Hindlimb muscle (tissue), 1 donor: ENCODE measurements at places on chromosomes 7 and 10. TPM values are rescaled to one million over a fixed set of nuclear protein-coding genes. Genes with fewer than 3 reads are reported as not detected.

GRCh38 chr10:111078505-111079185 is 1.8 kb downstream of the ADRA2A start:
- DNase-seq, result no peak

- DNase-seq, result no peak
Measured at GRCh38 chr7:107162475-107162874, 6.3 kb upstream of the HBP1 start.

DNA sequence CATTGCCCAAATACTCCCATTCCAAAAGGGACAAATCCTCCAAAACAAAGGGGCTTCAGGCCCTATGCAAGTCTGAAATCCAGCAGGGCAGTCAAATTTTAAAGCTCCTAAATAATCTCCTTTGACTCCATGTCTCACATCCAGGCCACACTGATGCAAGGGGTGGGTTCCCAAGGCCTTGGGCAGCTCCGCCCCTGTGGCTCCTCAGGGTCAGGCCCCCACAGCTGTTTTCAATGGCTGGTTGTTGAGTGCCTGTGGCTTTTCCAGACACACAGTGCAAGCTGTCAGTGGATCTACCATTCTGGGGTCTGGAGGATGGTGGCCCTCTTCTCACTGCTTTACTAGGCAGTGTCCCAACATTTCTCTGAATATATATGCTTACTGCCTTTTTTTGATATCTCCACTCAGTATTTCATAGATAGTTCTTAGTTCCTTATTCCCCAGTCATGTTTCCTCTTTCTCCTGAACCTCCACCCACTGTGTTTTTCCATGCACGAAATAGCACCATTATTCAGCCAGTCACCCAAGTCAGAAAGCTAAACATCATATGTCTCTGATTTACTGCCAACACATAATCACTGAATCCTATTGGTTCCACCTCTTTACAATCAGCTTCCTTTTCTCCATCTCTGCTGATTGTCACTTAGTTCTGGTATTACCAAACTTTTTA is 172.6 kb upstream of the CACNA2D1 start:
- no peak for DNase-seq

DNA sequence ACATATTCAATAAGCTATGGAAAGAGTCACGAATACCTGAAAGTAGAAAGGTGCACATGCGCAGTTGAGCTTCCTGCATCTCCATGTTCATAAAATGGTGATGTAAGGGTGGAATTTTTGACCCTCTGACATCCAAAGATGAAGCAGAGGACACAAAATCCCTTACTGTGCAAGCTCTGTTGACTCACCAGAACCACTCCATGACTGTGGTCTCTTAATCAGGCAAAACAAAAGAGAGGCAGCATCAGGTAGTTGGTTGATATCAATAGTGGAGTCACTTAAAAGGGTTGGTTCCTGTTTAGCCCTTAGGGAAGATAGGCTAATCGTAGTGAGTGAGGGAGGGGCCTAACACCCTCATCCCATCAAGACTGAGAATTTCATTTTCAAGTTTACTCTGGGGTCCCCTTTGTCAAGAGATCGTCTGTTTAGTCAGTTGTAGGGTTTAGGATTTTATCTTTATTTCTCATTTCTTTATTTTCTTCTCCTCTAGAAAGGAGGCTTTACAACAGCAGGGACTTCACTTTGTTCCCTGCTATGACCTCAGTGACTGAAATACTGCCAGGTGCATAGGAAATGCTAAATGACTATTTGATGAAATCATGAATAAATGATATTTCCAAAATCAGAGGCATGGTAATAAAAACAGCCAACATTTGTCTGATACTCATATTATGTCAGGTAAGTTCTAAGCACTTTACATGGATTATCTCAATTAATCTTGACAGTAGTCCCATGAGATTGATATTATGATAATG is 98.1 kb downstream of the CD36 start:
- peak; percentile 46 for DNase-seq

- DNase-seq, result peak; percentile 14
Measured at GRCh38 chr7:144513334-144513733, 109.8 kb upstream of the NOBOX start.

DNA sequence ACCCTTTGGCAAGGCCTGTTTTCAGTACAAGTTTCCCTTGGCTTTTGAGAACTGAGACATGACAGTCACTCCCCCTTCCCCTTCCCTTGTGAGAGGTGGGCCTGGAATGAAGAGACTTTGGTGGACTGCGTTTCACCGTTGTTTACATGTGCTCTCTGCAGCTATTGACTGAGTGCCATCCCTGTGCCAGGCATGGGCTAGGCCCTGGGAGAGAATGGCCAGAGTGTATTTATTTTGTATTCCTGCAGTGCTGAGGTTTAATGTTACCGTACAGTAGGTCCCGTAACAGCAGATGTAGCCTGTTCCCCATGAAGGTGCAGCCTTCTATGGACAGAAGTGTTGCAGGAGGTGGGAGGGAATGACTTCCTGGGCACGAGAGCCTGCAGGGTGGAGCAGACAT is 50.0 kb downstream of the TACR2 start:
- no peak for DNase-seq

DNA sequence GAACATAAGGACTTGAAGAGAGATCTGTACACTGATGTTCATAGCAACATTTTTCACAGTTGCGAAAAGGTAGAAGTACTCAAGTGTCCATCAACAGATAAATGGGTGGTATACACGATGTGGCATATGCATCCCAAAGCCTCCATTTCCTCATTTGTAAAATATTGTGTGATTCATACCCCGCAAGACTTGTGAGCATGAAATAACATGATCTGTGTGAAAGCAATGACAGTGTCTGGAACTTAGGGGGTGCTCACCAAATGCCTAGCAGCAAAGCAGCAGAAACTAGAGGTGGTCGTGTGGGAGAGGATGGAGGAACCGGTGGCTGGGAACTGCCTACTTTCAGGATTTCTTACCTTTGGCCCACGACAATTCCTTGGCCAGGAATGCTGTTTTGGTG is 135.3 kb upstream of the INSYN2A start:
- DNase-seq, result no peak

DNA sequence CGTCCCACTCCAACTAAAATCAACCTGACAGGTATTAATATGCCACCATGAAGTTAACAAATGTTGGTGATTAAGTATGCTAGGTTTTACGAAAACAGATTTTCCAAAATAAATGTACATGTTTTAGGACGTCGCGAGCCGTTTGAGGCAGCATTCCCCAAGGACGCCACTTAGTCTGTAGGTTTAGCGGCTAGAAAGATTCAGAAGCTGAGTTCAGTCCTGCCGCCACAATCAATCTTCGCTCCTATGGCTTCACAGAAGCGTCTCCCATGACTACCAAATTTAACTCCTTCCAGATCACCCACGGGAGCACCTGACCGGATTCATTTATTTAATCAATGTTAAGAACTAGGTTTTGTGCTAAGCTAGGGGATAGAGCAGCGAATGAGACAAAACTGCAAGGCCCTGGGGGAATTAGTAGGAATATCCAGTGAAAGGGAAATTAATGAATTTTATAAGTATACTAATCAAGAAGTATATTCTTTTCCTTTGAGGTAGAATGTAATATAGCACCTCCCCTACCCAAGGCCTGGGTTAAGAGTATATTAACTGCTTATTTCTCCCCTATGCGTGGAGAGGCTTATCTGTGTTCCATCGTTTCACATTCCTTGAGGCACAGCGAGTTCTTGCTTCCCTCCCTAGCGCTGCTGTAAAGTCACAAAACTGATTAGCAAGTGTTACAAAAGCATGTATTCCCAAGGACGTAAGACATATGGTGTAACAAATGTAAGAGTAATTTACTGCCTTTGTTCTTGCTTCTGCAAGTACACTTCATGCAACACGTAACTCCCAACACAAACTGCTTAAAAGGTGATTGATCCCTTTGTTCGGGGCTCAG is 994 bp upstream of the CYP51A1 start:
- no peak for DNase-seq

DNA sequence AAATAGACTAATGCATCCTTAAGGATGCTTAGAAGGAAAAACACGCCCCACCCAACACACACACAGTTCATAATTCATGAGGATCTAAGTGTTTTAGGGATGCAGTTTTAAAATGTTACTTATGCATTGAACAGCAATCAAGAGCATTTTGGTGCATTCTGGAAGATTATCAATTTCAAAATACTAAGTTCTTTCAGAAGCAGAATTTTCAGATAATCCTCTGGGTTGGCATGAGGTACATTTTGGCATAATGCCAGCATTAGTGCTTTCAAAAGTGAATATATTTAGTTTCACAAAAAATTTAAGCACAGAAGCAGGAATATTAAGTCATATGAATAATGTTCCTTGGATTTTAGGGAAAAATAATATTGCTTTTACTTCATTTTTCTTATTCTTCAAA is 937.1 kb downstream of the REEP3 start:
- DNase-seq, result no peak

- no peak for DNase-seq
Measured at GRCh38 chr10:112467541-112468075, 20.6 kb downstream of the VTI1A start.

DNA sequence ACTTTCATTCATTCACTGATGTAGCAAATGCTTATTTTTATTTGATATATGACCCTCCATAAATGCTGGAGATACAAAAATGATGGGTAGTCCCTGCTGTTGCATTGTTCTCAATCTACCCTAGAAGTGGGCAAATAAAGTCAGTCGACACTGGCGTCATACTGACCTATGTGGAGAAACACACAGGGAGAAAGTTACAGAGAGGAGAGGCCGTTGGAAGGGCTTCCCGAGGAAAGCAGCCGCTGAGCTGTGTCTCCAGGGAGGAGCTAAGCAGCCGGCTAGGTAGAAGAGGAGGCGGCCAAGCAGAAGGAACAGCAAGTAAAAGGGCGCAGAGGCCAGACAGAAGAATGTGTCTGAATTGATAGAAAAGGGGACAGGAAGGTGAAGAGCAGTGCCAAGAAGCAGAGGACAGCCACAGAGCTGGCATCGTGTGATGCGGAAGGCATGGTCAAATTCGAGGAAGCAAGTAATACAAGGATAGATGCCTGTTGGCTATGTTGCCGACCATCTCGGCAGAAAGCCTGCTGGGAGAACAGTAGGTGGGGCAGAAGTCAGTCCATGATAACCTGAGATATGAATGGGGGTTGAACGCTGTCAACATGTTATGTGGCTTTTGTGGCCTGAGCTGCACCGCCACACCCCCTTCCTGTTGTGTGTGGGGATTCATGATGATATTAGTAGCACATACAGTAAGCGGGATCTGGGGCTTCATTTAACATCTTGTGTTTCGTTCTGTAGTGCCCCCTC is 25.9 kb downstream of the ST8SIA6 start:
- DNase-seq, result no peak

DNA sequence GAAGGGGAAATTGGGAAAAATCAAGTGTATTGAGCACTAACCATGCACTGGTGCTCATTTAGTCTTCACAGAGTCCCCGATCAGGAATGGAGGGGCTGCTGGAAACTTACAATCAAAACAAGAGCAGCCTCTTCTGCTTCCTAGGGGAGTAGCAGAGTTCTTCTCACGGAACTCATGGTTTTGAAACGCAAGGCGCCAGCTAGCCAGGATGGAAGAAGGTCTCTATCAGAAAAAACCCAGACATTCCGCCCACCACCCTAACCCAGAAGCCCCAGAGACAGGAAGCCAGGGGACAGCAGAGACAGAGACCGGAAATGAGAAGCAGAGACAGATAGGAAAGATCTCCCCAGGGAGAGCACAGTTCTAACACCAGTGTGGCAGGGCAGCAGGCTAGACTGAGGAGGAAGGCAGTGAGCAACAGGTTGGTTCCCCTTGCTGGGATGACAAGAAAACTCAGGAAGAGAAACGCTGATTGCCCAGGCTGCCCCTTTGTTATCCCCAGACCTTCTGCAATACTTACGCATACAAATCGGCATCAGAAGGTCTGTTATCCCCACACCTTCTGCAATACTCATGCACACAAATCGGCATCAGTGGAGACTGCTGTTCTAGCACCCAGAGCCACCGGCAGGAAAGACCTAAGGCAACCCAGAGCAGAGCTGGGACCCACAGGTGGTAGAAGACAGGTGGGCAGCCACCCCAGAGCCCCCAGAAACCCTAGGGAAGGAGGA is 99.2 kb downstream of the CPXM2 start:
- no peak for DNase-seq

- DNase-seq, result no peak
Measured at GRCh38 chr7:79403879-79404278, 49.6 kb downstream of the MAGI2 start.

DNA sequence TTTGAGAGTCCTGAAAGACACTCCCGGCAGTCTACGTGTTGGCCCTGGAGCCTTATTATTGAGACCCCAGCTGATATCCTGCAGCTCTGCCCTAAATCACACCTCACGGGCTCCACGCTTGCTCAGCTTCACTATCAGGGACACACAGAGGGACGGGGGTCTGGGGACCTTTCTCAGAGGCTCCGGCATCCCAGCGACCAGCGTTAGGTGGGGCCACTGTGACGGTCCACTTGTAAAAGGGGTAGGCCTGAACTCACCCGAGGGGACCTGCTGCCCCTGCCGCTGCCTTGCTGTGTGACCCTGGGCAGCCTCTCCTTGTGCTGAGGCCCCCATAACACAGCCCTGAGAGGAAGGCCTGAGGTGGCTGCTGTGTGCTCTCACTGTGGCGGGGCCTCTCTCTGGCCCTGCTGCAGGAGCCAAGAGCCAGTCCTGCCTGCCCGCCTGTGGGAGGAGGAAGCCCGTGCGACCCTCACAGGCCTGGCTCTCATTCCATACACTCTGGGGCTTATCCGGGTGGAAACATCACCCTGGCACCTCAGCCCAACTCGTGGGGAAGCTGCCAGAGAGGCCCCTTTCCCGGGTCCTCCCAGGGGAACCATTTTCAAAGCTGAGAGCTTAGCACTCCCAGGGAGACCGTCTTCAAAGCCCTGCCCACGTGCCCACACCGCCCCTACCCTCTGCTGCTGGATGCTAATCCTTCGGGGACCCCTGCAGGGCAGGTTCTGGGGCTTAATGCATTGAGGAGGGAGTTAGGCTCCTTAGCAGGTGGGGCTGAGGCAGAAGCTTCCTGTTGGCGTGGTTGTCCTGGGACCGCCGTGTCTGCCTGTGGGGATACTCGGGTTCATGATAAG is 21.7 kb downstream of the AQP1 start:
- DNase-seq, result no peak

- DNase-seq, result no peak
Measured at GRCh38 chr10:124018886-124019525, 74.4 kb downstream of the CHST15 start.

BUD31 gene
- 77.2 TPM for polyA plus RNA-seq

CTNNA3 gene
- polyA plus RNA-seq, result 7.5 TPM

C10orf67 gene
- polyA plus RNA-seq, result not detected

CCDC3 gene
- 22.1 TPM for polyA plus RNA-seq

TRPV6 gene
- polyA plus RNA-seq, result 0.05 TPM

EN2 gene
- polyA plus RNA-seq, result 1.0 TPM

HOXA13 gene
- polyA plus RNA-seq, result not detected

MAGI2 gene
- polyA plus RNA-seq, result 4.2 TPM

AOC1 gene
- polyA plus RNA-seq, result 0.08 TPM
